ENCODE measurements at places on chromosomes 12 and 14.

DNA sequence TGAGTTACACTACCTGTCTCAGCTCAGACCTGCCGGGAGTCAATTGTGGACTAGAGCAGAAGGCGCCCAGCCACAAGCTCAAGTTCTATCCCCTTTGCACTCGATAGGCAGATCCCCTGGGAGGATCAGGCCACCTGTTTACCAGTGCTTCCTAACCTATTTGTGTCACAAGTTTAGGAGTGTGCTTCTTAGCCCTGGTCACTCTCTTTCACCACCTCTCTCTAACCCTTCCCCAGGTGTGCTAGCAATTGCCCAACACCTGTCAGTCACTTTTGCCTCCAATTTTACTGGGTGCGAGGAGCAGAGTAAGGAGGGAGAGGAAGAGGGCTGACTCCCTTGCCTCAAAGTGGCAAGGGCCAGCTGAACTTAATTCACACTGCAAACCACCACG, 745 bp upstream of the NAA30 start:
- DNase-seq = no peak

- DNase-seq = no peak
Observed at GRCh38 chr14:49008363-49008762, 577.8 kb downstream of the RPS29 start.

GRCh38 chr12:5577741-5578140, 145.8 kb downstream of the NTF3 start:
- DNase-seq = no peak

GRCh38 chr12:127820846-127821245, 446.1 kb upstream of the TMEM132C start:
- no peak for DNase-seq

DNA sequence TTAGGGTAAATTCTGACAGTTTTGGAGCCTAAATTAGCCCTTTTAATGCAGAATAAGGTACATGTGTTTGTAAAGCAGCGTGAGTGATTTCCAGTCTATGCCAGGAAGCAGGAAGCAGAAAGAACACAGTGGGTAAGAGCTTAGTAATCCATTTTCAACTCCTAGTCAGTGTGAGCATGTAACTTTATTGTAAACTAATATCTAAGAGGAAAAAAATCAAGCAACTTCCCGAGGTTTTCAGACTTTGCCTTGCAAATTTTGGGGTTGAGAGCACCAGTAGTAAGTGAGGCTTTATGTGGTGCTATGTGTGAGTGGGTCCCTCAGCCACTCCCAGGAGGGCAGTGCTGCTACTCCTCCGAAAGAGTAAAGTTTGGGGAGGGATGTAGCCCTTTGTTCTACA, 2.9 kb downstream of the CIPC start:
- DNase-seq = no peak

GRCh38 chr12:55644591-55644990, 7.9 kb downstream of the OR10P1 start:
- no peak for DNase-seq

DNA sequence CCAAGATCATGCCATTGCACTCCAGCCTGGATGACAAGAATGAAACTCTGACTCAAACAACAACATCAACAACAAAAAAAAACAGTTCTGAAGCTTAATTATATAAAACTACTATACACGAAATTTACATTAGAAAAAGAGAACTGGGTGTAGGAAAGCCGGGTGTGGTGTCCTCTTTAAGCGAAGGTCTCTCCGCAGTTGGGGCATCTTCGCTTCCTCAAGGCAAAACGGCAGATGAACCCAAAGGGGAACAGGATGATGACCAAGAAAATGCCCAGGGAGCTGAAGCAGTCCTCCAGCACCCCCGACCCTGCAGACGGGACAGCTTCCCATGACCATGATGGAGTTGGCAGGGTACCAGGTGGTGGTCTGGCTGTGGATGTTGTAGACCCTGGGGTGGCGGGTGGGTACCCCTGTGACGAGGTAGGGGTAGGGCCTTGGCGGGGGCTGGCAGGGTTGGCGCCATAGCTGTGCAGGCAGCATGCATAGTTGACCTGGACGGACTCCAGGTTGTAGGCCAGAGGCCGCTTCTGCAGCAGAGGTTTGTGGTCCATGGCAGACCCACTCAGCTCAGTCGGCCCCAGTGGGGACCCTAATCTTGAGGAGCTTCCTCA, 18.2 kb upstream of the BCAT1 start:
- DNase-seq = no peak

All from HS-27A (cell line).